ENCODE measurements at places on chromosomes 3 and 15.

- DNase-seq: no peak
These were observed 2.5 kb upstream of the DNAH12 start for GRCh38 chr3:57546616-57547015.

DNA sequence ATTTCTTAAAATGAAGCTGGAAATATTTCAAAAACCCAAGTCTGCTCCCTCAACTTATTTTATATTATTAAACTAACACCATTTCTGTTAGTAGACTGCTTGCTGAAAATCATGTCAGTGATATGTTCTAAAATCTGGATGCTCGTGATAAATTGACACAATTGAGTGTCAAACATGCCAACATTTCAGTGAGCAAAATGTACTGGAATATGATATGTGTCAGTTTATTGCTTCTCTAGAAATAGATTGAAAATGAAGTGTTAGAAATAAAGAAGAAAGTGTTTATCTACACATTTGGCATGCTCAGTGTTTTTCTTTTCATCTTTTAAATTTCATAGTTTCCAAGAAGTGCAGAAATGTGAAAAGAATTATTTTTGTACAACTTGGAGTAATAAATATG lies 624.6 kb downstream of the SI start:
- DNase-seq: no peak

GRCh38 chr3:66099541-66100065 lies 60.9 kb upstream of the MAGI1 start:
- no peak for DNase-seq

GRCh38 chr15:79184465-79184892 lies 93.9 kb upstream of the RASGRF1 start:
- DNase-seq: peak; percentile 54

GRCh38 chr3:108054935-108055334 lies 35.9 kb downstream of the CD47 start:
- DNase-seq: no peak

GRCh38 chr3:125322166-125322565 lies 53.0 kb downstream of the ZNF148 start:
- DNase-seq: no peak

GRCh38 chr3:78204977-78205376 lies 1165.1 kb downstream of the ROBO2 start:
- DNase-seq: no peak

DNA sequence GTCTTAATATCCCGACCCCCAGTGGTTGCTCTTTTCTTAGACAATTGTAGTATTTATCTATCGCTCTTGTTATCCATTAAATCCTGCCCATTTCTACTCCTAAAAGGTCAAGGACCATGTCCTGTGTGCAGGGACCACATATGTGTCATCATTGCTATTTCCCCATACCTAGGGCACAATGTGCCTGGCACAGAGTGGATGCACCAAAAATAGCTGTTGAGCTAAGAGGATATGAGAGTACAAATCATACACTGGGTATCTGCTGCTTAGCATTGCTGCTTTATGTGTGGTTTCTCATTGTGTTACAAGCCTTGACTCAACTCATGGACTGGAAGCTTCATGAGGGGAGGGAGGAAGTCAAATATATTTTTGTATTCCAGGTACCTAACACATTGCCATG lies 3.4 kb upstream of the MITF start:
- DNase-seq: no peak

- DNase-seq: no peak
These were observed 34.4 kb upstream of the TNFSF10 start for GRCh38 chr3:172557515-172558220.

DNA sequence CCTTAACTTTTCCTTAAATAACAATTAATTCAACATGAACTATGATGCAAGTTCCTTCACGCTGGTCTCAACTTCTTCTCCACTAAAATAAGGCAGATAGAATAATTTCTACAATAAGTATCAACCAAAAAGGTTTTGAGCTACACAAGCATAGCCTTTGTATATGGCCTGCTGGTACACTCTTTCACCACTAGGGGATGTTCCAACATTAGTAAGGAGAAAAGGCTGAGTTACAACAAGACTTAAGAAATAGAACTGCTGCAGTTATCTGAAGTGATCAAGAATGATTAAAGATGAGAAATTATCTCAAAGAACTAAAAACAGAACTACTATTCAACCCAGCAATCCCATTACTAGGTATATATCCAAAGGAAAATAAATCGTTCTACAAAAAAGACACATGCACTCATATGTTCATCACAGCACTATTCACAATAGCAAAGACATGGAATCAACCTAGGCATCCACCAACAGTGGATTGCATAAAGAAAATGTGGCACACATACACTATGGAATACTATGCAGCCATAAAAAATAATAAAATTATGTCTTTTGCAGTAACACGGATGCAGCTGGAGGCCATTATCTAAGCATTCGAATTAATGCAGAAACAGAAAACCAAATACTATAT lies 14.4 kb downstream of the ATP13A3 start:
- peak; percentile 48 for DNase-seq

GRCh38 chr3:93904568-93904967 lies 69.1 kb downstream of the PROS1 start:
- DNase-seq: no peak

- no peak for DNase-seq
These were observed 25.0 kb downstream of the TKT start for GRCh38 chr3:53230789-53231188.

- DNase-seq: no peak
These were observed 67.6 kb upstream of the PLCL2 start for GRCh38 chr3:16817197-16817596.

DNA sequence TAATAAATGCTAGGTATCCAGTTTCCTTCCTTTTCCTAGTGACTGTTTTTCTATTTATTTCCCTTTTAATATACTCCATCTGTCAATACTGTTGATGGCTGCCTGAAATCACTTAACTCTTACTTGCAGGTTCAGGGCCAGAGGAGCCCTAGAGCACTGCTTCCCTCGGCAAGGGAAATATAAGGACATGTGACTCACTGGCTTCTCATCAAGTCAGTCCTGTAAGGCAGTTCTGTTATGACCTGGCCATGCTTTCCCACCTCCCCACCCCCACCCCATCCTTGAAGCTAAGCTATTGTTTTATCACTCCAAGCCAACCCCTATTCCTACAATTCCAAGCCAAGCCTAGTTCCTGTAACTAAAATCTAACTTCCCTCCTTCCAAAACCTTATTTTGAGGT lies 800.7 kb downstream of the ROBO1 start:
- DNase-seq: no peak

GRCh38 chr15:66254951-66255676 lies 1.6 kb upstream of the MEGF11 start:
- DNase-seq: no peak

DNA sequence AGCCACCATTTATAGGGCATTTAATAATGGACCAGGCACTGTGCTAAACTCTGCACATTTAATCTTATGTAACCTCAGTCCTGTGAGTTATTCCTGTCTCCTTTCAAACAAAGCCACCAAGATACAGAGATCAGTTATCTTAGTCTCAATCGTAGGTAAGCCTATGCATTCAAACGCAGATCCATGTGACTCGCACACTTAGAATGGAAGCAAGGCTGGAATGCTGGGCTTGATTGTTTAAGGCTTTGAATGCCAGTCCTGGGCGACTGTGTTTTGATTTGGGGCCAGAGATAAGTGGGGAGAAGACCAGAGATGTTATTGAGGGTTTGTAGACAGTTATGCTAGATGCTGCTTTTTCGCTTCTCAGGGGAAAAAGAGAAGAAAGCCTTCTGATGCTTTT lies 22.2 kb downstream of the MED12L start:
- DNase-seq: no peak

GRCh38 chr3:159852821-159853505 lies 135.7 kb upstream of the IL12A start:
- DNase-seq: no peak

DNA sequence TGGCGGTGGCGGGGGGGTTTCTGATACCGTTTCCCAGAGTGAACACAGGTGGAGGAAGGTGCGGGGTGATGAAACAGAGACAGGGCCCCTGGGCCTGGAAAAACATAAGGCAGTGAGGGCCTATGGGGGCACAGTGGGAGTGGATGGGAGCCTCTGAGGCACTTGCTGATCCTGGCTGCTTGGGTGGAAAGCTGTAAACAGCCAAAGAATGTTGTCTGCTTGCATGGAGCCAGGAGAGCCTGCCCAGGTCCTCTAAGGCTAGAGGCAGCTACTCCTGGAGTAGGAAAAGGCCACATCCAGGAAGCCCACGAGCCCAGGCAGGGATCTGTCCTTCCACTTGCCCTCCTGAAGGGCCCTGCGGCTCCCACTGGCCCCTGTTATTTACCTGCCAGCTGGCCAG lies 2.9 kb upstream of the SEMA3B start:
- DNase-seq: no peak

DNA sequence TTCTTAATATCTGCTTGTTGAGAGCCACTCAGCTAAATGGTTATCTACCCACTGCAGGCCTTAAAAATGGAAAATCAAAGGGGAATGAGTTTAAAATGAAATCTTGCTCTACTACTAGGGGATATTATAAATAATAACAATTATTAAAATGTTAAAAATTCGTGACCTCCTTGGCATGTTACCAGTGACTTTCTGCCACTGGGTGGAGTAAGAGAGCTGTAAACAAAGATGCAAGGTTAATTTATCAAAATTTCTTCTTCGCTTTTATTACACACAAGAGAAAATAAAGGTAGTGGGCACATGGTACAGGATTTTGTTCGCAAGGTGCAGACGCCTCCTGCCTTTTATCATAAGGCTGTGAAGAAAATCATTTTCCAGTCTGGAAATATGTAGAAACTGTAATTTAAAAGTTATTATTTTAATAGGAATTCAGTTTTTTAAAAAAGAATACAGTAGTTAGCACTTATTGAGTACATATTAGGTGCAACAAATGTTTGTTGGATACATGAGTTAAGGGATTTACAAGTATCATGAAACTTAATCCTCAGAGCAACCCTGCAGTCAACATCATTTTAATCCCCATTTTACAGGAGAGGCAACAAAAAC lies 272.6 kb downstream of the SUCLG2 start:
- DNase-seq: no peak

GRCh38 chr3:157103280-157103679 lies 56.7 kb downstream of the CCNL1 start:
- no peak for DNase-seq

Measured in naive B cell (primary cell).